Prostate gland (tissue), 2 donors: ENCODE measurements at places on chromosomes 2 and 18.

DNA sequence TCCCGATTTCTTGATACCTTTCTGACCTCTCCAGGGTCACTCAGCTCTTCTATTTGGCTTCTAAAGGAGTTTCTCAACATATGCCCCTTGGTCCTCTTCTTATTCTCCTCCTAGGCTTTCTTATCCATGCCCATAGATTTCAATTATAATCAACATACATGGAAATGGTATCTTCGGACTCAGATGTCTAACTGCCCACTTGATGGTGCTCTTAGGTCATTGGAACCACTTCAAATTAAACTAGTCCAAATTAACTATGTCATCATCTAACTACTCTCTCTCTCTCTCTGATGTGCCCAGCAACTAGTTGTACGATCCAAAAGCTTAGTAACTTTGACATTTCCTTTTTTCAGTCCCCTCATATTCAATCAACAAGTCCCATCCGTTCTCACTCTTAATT, 43.2 kb upstream of the GPR75 start:
- DNase-seq: no peak

- DNase-seq: no peak
Measured at GRCh38 chr18:4454537-4455112, 482 bp downstream of the DLGAP1 start.

DNA sequence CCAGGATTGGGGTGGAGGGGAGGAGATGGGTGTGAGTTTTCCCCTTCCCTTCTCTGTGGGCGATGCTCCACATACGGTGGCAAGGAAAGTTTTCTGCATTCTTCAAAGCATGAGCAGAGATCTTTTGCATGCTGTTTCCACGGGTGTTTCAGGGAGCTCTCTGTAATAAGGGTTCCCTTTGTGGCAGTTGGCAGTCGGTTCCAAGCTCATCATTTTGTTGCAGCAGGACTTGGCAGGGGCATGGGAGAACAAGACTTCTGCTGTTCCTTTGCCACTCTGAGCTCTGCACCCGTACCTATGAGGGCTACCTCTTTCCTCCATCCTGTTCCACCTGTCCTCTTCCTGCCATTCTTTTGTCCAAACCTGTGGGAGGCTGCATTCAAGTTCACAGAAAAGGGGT, 71.3 kb upstream of the SPRED2 start:
- DNase-seq: no peak

DNA sequence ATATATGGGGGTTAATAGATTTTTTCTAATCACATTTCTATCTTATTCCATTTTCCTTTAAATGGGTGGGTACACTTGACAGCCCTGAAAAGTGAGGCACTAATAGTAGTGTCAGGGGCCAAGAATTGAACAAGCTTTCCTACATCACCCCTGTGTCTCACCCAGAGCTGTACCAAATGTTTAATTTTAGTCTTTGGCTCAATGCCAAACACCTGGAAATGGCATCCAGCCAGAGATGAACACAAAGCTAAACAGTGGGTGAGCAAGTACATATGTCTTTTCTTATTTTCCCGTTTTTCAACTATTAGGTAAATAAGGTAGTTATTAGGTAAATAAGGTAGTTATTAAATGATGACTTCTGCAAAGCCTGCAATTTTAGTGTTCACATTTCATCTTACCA, 276.3 kb upstream of the ERBB4 start:
- no peak for DNase-seq

DNA sequence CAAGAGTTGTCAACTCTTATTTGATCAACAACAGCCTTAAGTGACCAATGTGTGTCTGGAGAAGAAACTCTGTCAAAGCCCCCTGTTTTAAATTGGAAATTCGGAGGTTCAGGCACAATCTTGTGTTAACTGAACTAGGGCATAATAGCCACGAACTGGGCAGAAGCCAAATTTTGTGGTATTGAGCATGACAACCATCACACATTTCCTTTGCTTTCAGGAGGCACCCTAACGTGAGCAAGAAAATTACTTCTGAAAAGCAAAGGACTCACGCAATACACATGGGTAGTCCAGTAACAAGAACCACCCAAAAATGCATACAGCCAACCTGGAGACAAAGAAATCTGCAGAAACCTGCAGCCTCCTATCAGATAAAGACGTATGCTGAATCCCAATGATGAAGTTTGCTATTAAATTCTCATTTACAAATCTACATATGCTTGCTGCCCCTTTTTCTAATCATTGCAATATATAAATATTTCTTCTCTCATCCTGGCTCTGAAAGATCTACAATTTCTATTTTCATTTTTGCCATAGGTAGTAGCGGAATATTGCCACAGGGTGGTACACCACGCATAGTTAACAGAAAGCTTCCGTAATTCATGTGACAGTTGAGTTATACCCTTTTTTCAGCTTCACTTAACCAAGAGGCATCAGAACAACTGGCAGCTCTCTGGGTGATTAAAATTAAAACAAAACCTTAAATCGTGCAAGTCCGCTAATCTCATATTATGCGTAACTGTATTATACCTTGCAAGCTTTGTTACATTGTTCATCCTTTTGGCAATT, 495.8 kb downstream of the NRXN1 start:
- DNase-seq: no peak

GRCh38 chr2:143151111-143151752, 22.0 kb downstream of the ARHGAP15 start:
- no peak for DNase-seq

DNA sequence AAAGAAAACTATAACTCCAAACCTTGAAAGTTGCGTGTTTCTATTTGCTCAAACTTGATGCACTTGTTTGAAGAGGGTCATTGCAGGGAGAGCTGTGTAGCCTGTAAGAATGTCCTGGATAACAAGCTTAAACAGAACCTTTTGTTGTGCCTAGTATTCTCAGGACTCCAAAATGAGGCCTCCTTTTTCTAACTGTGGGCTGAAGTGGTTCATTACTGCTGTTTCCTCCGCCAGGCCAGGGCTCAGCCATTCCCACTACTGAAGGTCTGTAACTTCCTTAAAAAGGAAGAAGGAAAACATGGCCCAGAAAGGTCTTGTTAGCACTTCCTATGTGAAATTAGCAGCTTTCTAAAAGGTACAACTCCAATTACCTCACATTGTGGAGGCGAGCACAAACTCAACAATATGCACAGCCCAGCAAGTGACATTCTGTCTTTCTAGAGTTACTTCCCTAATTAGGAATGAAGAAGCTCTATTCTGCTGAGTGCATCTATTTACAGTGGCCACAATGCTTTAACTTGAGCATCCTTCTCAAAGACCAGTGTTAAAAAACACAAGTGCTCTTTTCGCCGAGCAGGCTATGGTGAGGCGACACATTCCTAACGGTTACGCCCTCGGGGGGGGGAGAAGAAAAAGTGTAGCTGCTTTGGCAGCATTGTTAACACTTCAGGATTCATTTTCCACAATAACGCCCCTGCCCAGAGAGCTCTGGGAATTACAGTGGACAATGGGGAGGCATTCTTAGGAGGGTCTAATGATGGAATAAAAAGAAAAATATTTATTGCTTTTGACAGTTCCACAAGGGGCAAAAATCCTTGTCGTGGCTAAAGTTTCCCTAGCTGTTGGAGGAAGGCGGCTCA, 136.9 kb upstream of the SIX3 start:
- DNase-seq: no peak

DNA sequence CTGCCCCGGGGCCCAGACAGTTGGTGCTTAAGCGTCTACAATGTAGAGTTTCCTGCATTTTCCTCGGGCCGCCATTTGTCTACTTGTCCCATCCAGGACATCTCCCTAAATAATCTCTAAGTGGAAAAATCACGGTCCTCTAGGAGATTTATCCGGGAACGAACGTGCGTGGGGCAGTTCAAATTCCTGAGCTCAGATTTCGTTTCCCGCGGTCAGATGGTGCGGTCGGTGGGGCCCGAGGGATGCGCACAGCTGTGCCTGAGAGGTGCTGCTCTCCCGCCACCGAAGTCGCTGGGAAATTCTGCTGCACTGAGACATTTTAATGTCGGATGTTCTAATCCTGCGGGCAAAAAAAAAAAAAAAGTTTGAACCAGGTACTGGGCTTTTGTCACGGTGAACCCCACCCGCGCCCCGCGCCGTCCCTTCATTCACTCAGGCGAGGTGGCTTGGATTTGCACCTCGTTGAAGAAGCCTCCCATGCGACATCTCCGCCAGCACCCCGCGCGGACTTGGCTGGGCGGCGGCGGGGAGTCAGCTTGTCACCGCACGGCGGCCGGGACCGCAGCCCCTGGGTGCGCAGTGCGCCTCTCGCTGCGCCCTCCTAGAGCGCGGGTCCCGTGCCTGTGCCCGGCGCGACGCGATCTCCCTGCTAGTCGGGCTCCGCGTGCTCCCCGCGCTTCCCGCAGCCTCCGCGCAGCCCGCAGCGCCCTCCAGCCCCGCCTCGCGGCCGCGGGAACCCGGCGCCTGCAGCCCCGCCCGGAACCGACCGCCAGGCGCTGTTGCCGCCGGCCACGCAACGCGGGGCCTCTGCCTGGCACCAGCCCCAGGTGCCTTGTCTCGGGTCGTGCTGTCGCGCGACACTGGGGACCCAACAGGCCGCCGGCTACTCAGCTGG, 191.9 kb upstream of the TCF4 start:
- peak; percentile 7 for DNase-seq

- DNase-seq: no peak
Measured at GRCh38 chr2:159939946-159940345, 122.5 kb downstream of the PLA2R1 start.

DNA sequence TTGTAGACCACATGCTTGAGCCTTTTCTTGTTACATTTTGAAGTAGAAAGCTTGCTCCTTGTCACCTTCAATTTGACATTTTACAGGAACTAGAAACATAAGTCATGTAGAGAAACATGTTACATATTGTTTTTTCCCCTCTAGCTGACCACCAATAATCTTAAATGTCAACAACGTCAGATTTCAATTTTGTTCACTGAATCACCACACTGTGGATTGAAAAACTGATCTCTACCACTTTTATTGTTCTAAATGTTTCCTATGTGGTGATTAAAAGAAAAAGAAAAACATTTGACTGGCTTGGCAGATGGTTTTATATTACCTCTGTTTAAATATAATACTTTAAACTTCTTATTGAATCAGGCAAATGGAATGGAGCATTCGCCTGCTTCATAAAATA, 87.7 kb downstream of the DSEL start:
- no peak for DNase-seq

DNA sequence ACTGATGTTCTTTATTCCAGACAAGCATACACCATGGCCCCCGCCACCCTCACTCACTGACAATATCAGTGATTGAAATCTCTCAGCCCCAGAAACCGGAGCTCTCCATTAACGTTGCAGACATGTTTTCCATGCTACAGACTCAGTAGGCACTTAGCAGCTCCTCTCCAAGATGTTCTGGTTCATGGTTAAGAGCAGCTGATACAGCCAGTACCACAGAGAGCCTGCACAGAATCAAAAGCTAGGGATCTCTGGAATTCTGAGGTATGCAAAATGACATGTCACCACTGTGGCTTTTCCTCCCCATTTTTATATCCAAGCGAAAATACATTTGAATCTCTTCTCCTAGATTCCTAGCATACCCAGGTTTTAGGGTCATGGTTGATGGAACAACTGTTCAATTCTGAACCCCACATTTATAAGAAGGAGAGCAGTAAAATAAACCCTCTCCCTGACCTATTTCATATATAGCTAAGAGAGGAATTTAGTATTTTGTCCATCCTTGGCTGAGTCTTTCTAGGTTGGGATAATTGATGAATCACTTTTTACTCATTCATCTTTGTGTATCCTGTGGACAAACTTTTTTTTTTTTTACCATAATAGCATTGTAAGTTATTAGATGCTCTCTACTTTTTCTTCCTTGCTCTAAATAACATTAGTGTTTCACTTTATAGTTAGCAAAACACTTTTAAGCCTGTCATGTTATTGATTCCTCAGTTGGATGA, 488.4 kb upstream of the PIK3C3 start:
- no peak for DNase-seq

- no peak for DNase-seq
Measured at GRCh38 chr2:19675003-19675629, 226.7 kb downstream of the TTC32 start.

- no peak for DNase-seq
Measured at GRCh38 chr2:186503827-186504606, 18.0 kb downstream of the ZC3H15 start.

- DNase-seq: peak; percentile 35
Measured at GRCh38 chr2:38505779-38506178, 96.9 kb downstream of the HNRNPLL start.

DNA sequence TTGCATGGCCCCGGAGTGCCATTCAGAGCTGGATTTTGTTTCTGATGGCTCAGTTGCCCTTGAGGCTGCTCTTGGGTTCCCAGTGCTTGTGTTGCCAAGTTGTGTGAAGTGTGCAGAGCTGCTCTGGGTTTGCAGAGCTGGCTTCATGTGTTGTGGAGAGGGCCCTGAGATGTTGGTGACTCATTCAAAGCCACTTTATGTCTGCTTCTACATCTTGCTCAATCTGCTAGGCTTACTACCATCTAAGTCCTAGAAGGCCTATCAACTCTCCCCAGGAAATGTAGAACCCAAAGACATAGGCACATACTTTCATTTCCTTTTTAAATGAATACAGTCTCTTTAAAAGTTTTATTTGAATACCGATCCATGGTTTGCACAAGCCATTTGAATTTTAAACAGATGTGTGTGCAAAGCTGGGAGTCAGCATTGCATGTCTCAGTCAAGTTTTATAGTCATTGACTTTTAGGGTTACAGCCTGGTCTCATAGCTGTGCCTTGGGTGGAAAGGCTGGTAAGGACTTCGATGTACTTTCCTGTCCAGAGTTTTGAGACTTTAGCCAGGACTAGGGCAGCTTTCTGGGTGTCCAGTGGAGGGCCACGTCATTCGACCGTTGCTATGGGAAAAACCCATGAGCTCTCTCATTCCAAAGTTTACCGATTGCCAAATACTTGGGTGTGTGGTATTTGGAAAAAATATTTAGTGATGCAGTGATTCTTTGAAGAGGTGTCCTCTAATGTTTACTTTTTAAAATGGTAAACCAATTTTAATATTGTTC, 105.0 kb downstream of the LTBP1 start:
- no peak for DNase-seq

DNA sequence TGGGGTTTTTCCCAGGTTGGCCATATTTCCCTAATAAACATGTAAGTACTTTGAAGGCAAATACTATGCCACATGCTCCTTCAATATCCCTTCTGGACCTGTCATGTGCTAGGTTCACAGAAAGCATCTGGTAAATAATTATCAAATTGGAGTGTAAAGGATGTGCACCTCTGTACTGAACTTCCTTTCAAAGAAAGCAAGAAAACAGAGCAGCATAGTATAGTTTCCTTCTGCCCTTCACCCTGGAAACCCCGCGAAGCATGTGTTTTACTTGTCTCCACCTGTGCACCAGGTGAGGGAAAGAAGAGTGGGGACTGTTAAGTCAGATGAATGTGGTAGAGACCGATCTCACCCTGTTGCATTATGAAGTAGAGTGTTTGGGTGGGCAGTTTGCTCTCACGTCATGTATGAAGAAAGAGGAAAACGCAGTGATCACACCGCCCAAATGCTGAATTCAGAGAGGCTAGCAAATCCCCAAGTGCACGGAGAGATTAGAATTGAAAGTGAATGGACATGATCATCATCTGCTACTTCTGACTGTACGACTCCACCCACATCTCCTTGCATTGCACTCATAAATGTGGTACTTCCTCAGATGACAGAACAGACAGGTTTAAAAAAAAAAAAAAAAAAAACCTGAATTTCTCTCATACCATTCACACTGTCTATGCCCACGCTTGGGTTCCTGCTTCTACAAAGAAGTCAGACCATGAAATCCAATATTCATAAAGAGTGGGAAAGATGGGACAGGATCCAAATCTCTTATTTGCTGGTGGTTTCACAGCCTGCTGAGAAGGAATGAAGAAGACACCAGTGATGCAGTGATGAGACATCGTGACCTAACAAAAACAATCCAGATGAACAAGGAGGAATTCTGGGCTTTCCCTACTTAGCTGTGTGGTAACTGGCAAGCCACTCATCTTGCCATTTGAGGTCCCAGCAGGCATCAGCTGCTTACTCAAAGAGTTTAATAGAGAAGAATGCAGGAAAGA, 448.6 kb downstream of the BCL11A start:
- DNase-seq: no peak

GRCh38 chr2:105404736-105405135, 5.9 kb upstream of the FHL2 start:
- no peak for DNase-seq
